Ovary (tissue), 10 donors: ENCODE measurements at places on chromosomes 3 and 15. TPM values are rescaled to one million over a fixed set of nuclear protein-coding genes. Genes with fewer than 3 reads are reported as not detected.
A peak's percentile ranks its signal among the peaks of the same experiment; 100 is the strongest.

The TICRR gene
- polyA plus RNA-seq: 0.31 TPM

- no peak for DNase-seq
Measured at GRCh38 chr3:194078045-194078821, 57.7 kb upstream of the HES1 start.

The PCSK6 gene
- polyA plus RNA-seq: 3.8 TPM

The TM4SF1 gene
- 184 TPM for polyA plus RNA-seq

The GPR62 gene
- 0.22 TPM for polyA plus RNA-seq

- no peak for DNase-seq
Measured at GRCh38 chr3:79392479-79392878, 375.3 kb downstream of the ROBO1 start.

GRCh38 chr3:55936549-55937052 lies 449.5 kb upstream of the WNT5A start:
- no peak for DNase-seq

- no peak for DNase-seq
Measured at GRCh38 chr3:33663042-33663441, 55.0 kb downstream of the CLASP2 start.

GRCh38 chr3:81173514-81173913 lies 587.9 kb downstream of the GBE1 start:
- DNase-seq: no peak

DNA sequence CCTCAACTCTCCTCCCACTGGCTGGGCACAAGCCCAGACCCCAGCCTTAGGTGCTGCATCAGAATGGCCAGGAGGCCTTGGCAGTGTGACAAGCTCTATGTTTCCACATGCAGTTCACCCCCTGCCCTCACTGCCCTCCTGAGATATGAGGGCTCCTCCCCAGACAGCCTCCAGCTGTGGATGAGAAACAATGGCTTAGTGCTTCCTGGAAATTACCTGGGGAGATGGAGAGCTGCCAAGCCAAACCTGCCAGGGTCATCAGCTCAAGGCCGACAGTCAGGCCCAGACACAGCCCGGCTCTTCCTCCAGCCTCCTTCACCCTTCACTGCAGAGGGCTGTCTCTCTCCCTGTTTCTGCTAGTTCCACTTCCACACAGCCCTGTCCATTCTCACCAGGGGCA lies 76.3 kb downstream of the MYLK start:
- peak; percentile 59 for DNase-seq

DNA sequence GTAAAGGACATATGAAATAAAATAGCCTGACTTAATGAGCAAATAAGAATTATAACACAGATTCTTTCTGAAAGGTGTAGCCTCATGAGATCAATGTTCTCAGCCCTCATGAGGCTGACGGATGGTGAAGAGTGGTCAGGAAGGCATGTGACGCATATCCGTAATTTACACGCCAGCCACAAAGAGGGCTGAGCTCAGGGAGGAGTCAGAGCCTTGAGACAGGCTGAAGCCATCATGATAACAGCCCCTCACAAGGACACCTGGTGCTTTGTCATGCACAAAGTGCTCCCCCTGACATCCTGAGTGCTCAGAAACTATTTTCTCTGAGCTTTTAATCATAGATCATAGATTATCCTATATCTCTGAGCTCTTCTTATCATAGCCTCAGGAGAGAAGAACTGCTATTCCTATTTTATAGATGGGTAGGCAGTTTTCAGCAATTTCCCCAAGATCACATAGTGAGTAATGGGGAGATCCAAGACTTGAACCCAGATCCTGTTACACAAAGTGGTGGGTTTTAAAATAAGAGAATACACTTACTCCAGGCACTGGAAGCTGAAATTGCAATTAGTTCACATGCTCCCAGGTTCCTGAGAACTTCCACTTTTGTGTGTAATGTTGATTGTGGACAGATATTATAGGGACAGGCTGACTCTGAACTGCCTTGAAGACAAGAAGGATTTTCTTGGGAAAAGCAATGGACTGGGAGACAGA lies 267.1 kb downstream of the RPLP1 start:
- DNase-seq: no peak

- peak; percentile 91 for DNase-seq
Measured at GRCh38 chr3:141368062-141368924, at the start of gene ZBTB38. Gene ZBTB38, plus strand, starts transcription at chr3:141368504. Its CDS starts 73,885 bp downstream, at chr3:141442389.

The CLDN11 gene
- 125 TPM for polyA plus RNA-seq

DNA sequence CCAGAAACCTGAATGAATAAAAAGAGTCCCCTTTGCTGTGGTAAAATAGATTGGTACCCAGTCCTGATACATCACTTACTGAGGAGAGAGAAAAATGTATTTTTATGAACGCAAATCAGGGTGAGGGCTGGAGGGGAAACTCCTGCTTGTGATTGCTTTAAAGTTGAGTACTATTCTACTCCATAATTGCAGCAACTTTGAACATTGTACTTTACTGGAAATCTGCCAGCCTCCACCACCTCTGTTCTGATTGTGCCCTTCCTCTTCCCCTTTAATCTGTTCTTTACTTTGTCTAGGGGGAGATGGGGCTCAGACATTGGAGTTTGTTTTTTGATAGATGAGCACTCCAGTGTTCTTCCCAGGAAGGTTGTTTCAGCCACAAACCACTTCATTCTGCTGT lies 81.9 kb downstream of the C3orf38 start:
- no peak for DNase-seq

DNA sequence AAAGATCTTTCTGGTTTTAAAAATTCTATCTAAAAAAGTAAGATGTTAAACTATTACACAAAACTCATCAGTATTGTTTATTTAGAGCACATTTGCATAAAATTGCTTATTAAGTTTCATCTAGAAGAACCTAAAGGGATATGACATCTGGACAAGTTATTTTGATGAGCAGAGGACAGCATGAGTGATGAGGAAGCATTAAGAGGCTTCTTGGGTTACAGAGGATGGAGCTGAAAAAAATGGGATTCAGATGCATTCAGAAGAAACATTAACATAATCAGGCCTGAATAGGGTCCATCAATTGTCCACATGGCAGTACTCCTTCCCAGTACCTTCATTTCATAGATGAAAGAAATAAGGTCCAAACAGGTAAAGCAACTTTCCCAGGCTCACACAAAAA lies 41.6 kb downstream of the IMPG2 start:
- no peak for DNase-seq

The RCCD1 gene
- polyA plus RNA-seq: 8.7 TPM

GRCh38 chr3:125334675-125335560 lies 40.2 kb downstream of the ZNF148 start:
- DNase-seq: no peak

- no peak for DNase-seq
Measured at GRCh38 chr15:70127288-70127746, 29.6 kb upstream of the TLE3 start.

The PARP9 gene
- polyA plus RNA-seq: 14.4 TPM

DNA sequence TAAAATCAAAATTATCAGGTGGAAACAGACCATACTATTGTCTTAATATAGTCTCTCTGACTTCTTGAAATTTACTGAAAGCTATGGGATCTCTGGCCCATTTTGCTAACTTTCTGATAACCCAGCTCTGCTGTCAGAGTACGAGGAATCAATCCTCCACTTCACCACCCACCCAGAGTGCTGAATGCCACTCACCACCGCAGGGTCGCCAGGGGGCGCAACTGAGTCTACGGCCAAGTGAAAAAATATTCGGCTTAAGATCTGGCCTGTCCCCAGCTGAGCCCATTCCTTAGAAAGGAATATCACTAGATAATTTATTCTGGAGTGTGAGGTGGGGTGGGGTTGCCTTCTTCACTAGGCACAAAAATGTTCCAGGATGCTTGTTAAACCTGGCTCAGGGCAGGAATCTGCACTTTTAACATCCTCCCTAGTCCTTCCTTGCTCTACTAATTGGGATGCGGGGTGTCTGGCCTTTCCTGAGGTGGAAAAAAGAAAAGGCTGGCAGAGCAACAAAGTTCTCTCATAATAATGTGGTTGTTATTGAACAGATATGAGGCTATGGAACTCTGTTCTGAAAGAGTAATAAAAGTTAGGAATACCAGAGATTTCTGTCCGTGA lies 520.6 kb downstream of the MFSD1 start:
- DNase-seq: no peak

DNA sequence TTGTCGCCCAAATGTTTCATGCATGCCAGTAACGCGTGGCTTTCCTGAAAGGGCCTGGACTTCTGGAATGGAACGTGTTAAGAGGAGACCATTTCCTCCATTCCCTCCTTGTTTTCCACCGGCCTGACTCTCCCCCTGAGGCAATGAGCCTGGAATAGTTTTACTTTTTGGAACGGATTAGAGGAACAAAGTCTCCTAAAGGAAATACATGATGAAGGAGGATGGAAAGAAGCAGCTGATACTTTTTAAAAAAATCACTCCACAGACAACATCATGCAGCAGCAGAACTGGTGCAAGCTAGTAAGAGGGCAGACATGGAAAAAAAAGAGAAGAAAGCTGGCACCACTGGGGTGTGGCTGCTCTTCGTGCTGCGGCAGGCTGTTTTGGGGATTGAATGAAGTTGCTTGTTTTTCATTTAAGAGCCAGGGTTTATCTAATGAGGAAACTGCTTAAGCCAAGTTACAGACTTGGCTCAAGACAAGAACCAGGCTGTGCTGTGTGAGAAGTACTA lies 3.6 kb upstream of the KBTBD12 start:
- DNase-seq: no peak

GRCh38 chr15:99526176-99526575 lies 39.6 kb upstream of the MEF2A start:
- DNase-seq: no peak

The CD200R1 gene
- polyA plus RNA-seq: 0.23 TPM

DNA sequence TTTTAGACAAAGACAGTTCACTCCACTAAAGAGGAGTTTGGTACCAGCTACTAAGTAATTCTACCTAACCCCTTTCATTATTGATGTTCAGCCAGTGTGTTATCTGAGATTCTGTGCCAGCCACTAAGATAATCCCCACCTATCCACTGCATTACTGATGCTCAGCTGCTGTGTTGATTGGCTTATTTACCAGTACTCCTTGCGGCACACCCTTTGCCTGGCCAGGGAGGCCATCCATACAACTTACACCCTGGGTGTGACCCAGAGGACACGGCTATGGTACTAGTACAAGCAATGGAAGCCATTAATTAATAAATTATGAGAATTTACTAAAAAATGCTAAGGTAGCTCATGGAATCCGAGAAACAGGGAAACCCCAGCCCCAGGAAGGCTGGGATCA lies 290.7 kb upstream of the CTNNB1 start:
- DNase-seq: no peak

GRCh38 chr3:44222337-44222736 lies 19.3 kb upstream of the TOPAZ1 start:
- no peak for DNase-seq

DNA sequence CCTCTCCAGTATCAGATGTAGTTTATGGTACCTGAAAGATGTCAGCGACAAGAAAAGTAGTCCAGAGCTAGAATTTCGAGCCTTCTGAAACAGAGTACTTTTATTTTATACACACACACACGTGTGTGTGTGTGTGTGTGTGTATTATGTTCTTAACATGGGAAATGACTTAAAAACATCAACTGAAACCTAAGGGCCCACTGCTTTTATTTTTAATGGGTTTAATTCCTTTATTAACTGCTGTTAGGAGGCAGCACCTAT lies 1.9 kb downstream of the TCF12 start:
- DNase-seq: no peak

The COL6A5 gene
- polyA plus RNA-seq: 0.05 TPM

- no peak for DNase-seq
Measured at GRCh38 chr15:91065505-91065904, 34.6 kb upstream of the SV2B start.

DNA sequence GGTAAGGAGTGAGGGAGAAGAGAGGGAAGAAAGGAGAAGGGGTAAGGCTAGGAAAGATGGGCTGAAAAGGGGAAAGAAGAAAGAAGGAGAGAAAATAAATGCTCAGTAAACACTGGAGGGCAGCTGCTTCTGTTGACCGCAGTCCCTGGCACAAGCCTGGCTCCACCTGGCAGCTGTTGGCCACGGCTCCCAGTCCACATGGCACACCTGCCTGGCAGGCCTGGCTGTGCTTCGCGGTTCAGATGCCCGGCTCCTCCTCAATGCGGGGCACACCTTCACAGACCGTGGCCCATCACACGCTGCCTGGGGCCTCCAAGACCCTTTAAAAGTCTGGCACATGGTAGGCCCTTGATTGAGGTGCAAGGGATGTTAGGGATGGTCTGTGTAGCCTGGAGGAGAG lies 516.8 kb upstream of the PROK2 start:
- DNase-seq: no peak

- DNase-seq: no peak
Measured at GRCh38 chr3:56042326-56042951, 425.8 kb downstream of the ERC2 start.

- DNase-seq: no peak
Measured at GRCh38 chr3:76199382-76199781, 414.0 kb upstream of the ZNF717 start.

The ZNF662 gene
- polyA plus RNA-seq: 8.1 TPM

GRCh38 chr3:64667138-64667537 lies 20.7 kb downstream of the ADAMTS9 start:
- DNase-seq: no peak

The EFCC1 gene
- 5.2 TPM for polyA plus RNA-seq

GRCh38 chr15:62337934-62338333 lies 172.8 kb upstream of the C2CD4B start:
- DNase-seq: no peak

DNA sequence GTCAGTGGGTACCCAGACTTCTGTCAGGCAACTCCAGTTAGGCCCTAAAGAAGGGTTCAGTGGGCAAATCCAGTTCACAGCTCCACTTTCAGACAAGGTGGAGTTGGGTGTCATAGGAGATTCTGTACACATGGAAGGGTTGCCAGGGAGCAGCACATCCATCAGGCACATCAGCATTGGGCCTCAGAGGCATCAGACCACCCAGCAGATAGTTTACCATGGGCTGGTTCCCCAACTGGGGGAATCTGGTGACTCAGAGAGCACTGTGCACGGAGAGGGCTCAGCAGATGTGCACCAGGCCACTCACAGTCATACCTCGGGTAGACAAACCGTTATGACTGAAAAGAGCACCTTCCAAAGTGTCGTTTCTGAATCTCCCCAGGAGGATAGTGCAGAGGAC lies 27.2 kb downstream of the SYNM start:
- no peak for DNase-seq

- peak; percentile 22 for DNase-seq
Measured at GRCh38 chr3:127671523-127672428, 976 bp upstream of the ABTB1 start.

DNA sequence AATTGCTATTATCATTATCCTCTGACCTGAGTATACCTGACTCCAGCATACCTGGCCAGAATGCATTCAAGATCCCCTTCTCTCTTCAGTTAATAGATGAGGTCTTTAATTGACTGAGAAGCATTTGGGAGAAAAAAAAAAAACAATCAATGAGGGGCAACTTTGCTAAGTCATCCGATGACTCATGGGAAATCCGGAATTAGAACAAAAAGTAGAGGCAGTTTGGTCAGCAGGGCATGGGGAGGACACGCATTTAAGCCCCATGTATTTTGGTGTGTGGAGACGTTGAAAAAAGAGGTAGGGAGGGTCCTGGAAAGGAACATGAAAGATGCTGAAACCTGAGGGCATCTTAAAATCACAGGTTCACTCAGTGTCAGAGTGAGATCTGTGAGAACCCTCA lies 256.2 kb downstream of the RORA start:
- DNase-seq: no peak

The GP9 gene
- polyA plus RNA-seq: not detected
